ENCODE measurements at places on chromosomes 11 and 22.

- DNase-seq = no peak
Observed at GRCh38 chr11:12461516-12461915, 84.1 kb downstream of the PARVA start.

DNA sequence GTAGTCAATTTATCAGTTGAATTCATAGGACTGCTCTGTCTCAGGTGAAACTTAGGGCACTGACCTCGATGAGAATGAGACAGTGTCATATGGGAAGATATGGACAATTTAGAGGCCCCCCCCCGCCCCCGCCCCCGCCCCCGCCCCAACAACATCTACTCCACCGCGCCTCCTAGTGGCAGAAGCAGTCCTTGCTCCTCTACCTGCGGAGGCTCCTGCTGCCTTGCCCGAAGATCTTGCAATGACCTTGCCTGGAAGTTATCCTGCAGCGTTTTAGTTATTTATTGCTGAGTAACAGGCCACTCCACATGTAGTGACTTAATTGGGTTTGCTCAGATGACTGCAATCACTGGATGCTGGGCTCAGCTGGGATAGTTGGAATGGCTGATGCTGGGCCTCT lies 15.2 kb downstream of the SERPINH1 start:
- peak; percentile 61 for DNase-seq

- peak; percentile 65 for DNase-seq
Observed at GRCh38 chr11:118304568-118305248, at the start of gene CD3E. Gene CD3E (plus strand): TSS chr11:118304730. CDS start chr11:118304953, 223 bp downstream.

DNA sequence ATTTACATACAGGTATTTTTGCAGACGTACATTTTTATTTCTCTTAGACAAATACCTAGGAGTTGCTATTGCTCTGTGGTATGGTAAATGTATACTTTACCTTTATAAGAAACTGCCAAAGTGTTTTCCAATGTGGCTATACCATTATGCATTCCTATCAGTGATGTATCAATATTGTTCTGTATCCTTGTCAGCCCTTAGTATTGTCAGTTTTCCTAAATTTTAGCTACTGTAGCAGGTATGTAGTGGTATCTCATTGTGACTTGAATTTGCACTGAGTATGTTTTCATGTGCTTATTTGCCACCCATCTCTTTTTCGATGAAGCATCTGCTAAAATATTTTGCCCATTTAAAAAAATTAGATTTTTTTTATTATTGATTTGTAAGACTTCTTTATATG lies 37.0 kb downstream of the CLPB start:
- DNase-seq = no peak

DNA sequence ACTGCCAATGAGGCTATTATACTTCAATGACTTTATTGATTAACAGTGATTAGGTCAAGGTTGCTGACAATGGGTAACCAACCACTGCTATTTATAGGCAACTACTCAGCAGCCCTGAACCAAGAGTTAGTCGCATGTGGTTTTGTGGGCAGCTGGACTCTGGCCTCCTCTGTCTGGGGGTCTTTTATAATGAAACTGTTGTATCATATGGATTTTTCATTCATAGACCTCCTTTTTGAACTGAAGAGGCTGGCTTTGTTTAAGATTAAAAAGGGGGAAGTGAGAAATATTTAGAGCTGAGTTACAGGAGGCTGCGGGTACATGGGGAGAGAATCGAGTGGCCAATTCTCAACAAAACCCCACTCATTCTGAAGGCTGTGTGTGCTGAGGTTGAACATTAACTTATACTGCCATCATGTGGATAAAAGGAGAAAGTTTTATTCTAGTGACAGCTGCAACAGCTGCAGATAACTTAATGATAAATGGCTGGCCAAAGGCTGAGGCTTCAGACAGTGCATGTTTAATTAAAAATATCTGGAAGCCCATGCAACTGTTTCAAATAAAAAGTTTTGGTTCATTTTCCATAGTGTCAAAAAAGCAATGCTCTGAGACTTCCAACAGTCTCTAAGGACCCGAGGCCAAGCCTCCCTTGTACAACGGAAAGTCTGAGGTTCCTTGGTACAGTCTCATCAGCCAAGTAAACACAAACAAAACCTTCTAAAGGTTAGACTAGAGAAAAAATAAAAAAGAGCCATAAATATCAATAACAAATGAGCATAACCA lies 682.6 kb downstream of the KCNA4 start:
- no peak for DNase-seq

DNA sequence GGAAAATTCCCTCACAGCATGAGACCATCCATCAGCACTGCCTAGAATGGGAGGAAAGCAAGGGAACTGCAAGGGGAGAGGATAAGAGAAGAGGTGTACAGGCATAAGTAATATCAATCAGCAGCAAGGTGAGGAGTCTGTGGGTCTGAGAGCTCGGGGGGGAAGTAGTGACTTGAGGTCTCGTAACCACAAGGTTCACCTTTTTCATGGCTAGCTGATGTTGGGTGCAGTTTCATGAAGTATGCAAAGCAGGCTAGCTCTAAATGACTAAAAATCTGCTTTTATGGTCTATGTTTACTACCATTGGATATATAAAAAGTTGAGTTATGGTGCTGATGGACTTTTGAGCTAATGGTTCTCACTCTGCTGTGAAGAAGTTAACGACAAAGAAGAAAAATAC lies 35.8 kb downstream of the OR4C6 start:
- DNase-seq = no peak

GRCh38 chr22:39142088-39142680 lies 10.3 kb downstream of the CBX7 start:
- DNase-seq = no peak

DNA sequence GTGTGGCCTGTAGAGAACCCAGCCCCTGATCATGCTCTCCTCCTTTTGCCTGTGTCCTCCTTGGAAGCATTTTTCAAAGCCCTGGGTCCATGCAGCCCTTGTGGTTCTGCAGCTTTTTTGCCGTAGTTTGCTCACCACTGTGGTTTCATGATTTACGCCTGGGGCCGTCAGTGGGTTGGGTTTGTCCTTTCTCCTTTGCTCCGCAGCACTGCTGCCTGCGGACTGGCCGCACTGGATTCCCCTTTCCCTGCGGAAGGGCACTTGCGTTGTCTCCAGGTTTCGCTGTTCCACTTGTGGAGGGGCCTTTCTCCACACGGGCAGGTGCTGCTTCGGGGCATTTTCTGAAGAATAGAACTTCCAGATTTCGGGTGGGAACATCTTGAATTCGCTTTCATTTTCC lies 1260.9 kb downstream of the BRD1 start:
- no peak for DNase-seq

GRCh38 chr22:45831394-45831793 lies 145.6 kb downstream of the WNT7B start:
- DNase-seq = no peak

DNA sequence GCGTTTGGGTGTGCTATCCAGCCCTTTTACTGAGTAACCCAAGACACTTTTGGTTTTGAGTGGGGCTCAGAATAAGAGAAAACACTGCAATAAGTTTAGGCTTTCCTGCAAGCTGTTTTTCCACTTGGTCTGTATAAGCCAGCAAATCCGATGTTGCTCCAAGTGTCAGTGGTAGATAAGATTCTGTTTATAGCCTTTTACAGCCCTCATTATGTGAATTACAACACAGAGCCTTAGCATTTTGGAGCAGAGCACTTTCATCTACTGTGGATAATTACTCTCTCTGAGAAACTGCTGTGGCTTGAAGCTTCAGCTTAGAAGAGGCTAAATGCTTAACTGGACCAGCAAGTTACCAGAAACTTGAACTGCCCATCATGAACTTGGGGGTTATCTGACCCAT lies 601.1 kb downstream of the JRKL start:
- DNase-seq = no peak

DNA sequence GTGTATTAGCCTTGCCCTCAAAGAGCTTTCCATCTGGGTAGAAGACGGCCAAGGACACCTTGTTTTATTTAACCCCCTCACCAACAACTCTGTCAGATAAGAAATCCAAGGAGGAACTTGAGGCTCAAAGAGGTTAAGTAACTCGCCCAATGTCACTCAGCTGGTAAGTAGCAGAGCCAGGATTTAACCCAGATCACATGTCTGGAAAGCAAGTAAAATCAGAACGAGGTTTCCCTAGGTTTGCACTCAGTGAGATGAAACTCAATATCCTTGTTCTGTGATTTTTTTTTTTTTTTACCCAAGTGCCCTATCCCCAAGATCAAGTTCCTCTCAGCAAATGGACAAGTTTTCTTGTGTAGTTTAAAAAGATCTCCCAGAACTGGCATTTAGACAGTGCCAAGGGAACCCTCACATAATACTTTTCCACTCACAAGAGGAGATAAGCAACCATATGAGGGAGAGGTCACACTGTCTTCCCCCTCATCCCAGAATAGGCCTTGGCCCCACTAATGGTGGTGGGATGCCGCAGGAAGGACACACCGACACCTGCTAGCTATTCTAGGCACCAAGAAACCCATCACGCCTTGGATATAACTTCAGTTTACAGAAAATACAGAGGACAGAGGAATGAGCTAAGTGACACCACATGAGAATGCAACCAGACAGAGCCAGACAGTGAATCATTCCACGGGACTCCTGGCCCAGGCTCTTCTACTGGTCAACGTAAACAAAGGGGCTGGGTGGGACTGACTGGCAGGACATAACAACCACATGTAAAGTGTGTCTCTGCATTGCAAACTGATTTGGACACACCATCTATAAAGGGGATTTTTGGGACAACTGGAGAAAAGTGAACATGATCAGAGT lies 8.6 kb upstream of the ARAP1 start:
- DNase-seq = no peak

DNA sequence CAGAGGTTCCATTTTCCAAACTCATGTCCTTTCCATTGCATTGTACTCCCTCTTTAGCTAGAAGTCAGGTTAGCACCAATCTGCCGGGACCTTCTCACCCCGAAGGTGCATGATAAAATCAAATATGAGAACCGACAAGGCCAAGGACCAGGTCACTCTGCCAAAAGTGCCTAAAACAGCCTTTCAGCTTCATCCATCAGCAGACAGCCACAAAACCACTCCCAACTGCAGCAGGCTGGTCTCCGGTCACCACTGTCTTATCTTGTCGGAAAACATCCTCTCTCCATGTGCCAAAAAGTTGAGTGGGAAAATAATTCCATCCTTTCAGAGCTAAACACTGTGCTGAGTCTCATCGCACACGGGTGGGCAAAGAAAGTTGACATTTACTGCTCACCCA lies 1.4 kb downstream of the PI4KA start:
- no peak for DNase-seq

- DNase-seq = no peak
Observed at GRCh38 chr11:134510233-134511040, 98.4 kb upstream of the B3GAT1 start.

- DNase-seq = no peak
Observed at GRCh38 chr22:23534201-23534850, 45.8 kb downstream of the IGLL1 start.
